ENCODE measurements at places on chromosomes 13 and 19. TPM values are rescaled to one million over a fixed set of nuclear protein-coding genes. Genes with fewer than 3 reads are reported as not detected.

The TMEM255B gene
- 0.26 TPM for total RNA-seq

The OR2Z1 gene
- not detected for total RNA-seq

The PABPC3 gene
- total RNA-seq = not detected

The PTH2 gene
- not detected for total RNA-seq

The PSG2 gene
- not detected for total RNA-seq

The SMIM24 gene
- total RNA-seq = not detected

The ZNF154 gene
- not detected for total RNA-seq

The PRKACA gene
- 31.0 TPM for total RNA-seq

The EML2 gene
- 60.0 TPM for total RNA-seq

The IRGC gene
- total RNA-seq = not detected

The ATP8A2 gene
- 0.24 TPM for total RNA-seq

The FPR3 gene
- 2.3 TPM for total RNA-seq

The SPPL2B gene
- 97.6 TPM for total RNA-seq

The COL4A1 gene
- 46.2 TPM for total RNA-seq

The PRR19 gene
- 0.97 TPM for total RNA-seq

The ARHGEF7 gene
- 124 TPM for total RNA-seq
